RPMI8226 (cell line): ENCODE measurements at places on chromosomes 6 and 20.

DNA sequence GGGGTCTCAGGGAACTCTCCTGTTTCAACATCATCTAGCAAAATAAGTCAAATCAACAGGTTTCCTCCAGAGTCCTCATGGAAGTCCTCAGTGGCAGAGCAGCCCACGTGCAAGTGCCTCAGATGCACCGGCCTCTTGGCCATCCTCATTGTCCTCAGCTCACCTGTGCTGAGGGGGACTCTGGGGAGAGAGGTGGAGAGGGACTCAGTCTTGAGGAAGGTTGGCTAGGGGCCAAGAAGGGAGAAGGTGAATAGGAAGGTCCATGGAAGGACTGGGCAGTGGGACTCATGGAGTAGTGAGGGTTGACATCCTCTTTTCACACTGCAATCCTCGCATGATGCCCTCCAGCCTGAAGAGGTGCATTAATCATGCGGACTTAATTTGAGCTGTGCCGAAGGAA lies 77.9 kb upstream of the DUSP22 start:
- no peak for DNase-seq

DNA sequence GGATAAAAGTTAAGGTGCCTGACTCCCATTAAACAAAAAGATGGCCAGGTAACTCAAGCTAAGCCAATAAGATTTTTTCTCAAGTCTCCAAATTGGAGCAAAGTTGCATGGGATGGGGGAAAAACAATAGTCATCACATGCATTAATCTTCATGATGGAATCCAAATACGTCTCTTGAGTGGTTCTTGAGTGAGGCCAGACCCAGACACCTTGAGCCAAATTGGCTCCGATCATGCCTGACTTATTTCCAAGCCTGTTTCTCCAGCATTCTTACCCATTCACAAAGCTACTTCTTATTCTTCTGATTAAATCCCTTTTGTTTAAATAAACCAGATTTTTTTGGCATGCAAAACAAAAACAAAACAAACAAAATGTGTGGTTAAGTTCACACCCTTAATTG lies 420.3 kb upstream of the NRSN1 start:
- DNase-seq, result no peak

- DNase-seq, result peak; percentile 50
Observed at GRCh38 chr6:10621213-10621612, 73.2 kb downstream of the C6orf52 start.

DNA sequence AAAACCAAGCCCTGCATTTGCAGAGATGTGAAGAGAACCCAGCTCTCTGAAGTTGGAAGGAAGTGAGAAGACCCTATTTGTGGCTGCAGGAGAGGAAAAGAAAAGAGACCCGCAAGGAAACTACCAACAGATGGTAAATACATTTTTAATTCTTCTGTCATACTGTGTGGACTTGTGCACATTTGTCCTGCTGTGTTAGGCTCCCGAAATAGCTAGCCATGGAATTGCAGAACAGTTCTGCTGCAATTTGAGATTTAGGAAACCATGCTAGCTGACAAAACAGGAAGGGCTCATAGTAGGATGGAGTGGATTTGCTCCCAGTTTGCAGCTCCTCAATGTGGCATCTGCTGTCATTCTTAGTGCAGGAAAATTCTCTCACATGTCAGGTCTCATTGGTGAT lies 12.1 kb upstream of the ATXN1 start:
- no peak for DNase-seq

GRCh38 chr20:62117362-62117646 lies 5.0 kb upstream of the LSM14B start:
- DNase-seq, result no peak

DNA sequence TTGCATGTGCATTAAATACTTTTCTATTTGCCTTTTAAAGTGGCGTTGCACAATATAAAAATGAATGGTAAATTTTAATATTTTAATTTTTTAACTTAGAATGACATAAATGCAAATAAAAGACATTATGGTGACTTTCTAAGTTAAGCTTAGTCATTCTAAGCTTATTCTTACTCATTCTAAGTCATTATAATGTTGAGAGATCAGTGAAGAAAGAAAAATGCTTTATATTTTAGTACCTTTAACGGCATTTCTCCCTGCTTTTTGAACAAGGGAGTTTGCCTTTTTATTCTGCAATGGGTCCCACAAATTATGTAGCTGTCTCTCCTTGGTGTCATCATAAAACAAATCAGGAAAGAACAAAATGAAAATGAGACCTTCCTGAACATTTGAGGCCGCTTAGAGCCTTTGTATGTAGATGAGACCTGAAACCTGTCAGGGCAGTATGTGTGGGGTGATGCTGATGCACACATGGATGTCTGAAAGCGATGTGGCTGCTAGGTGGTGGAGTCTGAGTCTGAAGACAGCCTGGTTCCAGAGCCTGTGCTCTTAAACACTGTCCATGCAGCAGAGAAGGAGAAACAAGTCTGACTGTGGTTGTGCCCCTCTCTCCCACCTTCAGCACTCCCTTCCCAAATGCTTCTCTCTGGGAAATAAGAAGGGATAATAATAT lies 158.0 kb downstream of the PHF3 start:
- DNase-seq, result no peak

DNA sequence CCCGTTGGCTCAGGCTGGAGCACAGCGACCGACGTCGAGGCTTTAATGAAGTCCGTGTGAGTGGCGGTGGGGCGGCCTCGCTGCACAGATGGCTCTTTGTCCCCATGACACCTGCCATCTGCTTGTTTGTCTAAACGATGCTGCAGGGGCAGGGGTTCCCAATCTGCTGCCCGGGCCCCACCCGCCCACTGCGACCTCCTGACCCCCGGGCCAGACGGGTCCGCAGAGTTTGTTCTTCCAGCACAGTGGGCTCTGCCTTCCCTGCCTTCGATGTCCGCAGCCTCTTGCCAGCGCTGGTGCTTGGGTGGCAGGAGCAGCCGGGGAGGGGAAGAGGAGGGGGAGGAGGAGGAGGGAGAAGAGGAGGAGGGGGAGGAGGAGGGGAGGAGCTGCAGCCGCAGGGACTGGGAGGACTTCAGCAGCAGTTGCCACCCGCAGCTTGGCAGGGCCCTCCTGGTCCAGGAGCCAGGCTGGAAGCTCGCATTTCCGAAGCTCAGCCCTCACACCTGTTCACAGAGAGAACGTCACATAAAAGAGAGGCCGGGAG lies 210.0 kb downstream of the DLL1 start:
- DNase-seq, result no peak
